ENCODE measurements at places on chromosomes 3 and 15.

DNA sequence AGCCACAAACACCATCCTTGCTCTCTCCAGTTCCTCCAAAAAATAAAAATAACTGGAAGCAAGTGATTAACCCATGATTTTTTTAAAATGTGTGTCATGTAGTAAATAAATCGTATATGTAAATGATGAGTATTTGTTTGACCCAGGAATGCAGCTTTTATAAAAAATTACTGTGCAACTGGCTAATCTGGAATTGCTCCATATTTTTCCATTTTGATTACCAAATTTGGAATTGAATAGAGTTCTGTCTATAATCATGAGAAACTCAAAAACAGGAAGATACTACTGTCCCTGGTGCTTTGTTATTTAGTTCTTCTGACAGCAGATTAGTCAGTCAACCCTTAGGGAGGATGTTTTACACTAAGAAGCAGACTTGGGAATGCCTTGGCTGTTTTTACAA, 116.2 kb downstream of the CCNL1 start:
- DNase-seq: peak; percentile 27

GRCh38 chr3:82416830-82417229, 655.4 kb upstream of the GBE1 start:
- no peak for DNase-seq

GRCh38 chr15:37693926-37694325, 240.5 kb upstream of the TMCO5A start:
- peak; percentile 51 for DNase-seq

- no peak for DNase-seq
Measured at GRCh38 chr3:152943645-152944044, 108.7 kb downstream of the P2RY1 start.

GRCh38 chr15:48466820-48467219, 135.6 kb downstream of the DUT start:
- DNase-seq: no peak

DNA sequence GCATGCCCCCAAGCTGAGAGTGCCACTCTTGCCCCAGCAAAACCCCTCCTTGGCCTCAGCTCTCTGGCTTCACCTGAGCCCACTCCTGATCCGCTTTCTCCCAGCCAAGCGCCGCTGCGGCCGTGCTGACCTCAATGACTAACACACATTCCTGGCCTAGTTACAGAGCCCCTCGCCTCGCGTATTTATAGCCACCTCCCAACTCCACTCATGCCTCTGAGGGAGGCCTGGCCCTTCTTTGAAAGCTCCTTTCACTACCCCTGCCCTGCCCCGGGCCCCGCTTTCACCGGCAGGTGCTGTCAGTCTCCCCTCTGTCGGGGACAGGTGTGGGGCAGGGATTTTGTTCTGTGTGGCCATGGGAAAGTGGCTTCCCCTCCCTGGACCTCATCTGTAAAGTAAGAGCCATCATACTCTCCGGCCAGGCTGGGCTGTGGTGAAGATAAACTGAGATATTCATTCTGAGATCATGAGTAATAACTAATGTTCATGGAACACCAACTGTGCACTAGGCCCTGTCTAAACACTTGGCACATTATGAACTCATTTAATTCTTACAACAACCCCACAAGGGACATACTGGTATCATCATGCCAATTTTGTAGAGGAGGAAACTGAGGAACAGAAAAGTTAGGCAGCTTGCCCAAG, 13.2 kb upstream of the ATP2B2 start:
- peak; percentile 59 for DNase-seq

DNA sequence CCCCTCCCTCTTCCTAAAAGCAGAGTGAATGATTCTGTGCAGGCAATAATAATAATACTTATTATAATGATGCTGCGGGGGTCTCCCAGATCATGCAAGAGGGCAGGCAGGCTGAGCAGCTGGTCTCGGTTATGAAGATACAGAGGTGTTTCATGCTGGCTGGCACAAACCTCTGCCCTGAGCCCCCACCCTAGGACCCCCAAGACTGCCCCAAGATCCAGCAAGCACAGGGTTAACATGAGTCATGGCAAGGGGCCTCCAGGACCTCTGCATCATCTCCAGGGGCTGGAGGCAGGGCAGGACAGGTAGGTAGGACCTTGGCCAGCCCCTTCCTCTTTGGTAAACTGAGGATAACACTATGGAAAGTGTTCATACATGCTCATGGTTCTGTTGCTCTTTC, 2.7 kb downstream of the MGLL start:
- no peak for DNase-seq

DNA sequence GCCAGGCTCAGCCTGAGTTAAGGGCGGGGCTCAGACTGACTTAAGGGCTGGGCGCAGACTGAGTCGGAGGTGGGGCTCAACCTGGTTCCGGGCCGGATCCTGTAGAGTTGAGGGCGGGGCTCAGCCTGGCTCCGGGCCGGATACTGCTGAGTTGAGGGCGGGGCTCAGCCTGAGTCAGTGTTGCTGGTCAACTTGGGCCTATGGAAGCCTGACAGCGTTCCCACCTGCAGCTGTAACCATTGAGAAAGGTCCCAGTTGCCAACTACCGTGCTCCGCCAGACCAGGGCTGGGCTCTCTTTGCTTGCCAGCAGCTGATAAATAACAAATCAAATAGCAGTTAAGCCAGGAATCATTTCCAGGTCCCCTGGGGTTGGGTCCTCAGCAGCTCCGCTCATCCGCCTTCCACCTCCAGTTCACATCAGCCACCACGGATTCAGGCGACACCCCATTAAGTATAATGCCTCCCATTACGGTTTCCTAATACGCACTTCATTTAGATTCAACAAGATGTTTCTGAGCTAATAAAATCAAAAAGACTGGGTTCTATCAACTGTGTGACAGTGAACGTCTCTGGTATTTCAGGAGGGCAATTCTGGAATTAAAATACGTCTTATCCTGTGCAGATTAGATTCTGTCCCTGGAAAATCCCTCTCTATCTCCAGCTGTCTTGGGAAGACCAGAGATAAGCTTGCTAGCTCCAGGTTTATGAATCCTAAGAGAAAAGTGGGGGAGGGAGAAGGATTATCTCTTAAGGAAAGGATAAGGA, 7.3 kb downstream of the GRIP2 start:
- DNase-seq: no peak

- DNase-seq: peak; percentile 95
Measured at GRCh38 chr3:134373271-134374104, 759 bp downstream of the AMOTL2 start.

- no peak for DNase-seq
Measured at GRCh38 chr3:97817965-97818364, 3.8 kb upstream of the CRYBG3 start.

DNA sequence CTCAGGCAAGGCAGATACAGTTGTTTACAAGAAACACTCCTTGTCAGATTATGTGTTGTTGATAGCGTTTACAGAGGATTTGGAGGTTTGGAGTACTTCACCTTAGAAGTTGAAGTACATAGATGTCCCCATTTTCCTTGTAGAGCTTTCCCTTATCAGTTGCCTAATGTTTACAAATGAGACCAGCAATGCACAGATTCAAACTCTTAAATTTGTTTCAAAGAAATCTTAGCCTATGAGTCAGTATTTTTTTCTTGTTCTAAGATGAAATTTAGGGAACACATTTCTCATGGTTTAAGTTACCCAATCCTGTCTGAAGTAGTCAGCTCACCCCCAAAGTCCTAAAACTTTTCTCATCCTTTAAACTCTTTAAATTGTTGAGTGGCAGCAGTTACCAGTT, 6.3 kb upstream of the EIF5A2 start:
- DNase-seq: no peak

GRCh38 chr15:99076109-99076508, 28.8 kb upstream of the SYNM start:
- no peak for DNase-seq

DNA sequence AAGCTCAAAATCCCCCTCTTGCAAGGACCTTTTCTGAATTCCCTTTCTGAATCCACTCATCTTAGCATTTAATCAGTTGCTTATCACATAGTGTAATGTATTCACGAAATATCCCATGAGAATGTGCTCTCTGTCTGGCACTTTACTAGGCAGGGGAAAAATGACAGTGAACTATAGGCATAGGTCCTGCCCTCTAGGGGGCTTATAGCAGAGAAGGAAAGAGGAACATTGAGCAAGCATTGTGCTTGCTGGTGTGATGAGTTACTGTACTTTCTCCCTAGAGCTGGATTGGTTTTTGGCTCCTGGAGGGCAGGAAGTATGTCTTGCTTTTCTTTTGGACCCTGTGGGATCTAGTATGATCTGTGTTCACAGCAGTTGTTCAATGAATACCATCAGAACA, 26.5 kb downstream of the DUOX2 start:
- DNase-seq: no peak

- no peak for DNase-seq
Measured at GRCh38 chr3:14819671-14820070, 909 bp downstream of the FGD5 start.

All from fibroblast of skin of abdomen (primary cell).